NCI-H1436 (cell line): ENCODE measurements at places on chromosomes 1 and 21.

DNA sequence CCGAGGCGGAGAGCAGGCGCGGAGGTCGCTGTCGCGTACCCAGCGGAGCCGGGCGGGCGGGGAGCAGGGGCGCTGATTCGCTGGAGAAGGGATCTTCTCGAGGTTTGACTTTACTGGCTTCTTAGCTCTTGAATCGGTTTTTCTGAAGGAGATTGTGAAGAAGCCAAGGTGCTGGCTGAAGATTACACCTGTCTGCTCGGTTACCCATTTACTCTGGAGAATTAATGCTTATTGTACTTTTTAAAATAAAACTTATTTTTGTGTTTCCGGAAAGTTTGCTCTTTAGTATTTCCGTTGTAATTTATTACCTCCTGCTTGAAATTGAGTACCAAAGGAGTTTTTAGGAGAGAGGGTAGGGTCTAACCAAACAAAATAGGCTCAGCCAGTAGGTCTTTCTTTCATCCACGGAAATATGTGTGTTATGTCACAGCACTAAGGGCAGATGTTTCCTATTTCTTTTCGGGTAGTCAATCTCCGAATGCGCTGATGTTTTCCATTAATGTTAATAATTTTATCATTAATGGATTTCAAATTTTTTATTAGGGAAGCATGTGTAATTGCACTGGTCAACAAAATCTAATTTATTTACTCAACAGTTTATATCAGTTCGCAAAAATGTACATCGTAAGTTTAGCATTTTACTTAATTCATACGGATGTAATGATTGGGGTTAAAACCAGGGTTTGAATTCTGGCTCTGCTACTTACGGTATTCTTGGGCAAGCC lies 510 bp upstream of the GNG5 start:
- no peak for DNase-seq

DNA sequence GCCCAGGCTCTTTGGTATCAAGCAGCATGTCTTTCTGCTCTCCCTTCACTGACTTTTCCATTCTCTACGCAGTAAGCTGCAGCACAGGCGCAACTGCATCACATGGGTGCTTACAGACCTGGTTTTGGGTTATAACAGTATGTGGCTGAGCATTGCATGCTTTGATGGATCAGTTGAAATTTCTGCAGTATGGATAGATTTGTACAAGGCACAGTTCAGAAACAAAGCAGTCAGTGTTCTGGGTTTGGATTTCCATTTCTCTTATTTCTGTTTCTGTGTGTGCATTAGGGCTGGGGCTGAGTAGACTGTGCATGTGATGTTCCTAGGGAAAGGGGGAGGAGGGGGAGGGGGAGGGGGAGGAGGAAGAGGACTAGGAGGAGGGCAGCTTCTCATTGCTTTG lies 4.5 kb downstream of the FAM163A start:
- no peak for DNase-seq

- no peak for DNase-seq
Observed at GRCh38 chr1:10325521-10325920, 73.3 kb upstream of the PGD start.

GRCh38 chr1:119859647-119860046 lies 36.7 kb downstream of the ADAM30 start:
- DNase-seq, result no peak

GRCh38 chr1:155909894-155910293 lies 1.3 kb downstream of the RIT1 start:
- DNase-seq, result no peak

- peak; percentile 47 for DNase-seq
Observed at GRCh38 chr1:180415985-180416633, 86.3 kb downstream of the ACBD6 start.

GRCh38 chr1:4166713-4167112 lies 266.6 kb upstream of the C1orf174 start:
- DNase-seq, result no peak

GRCh38 chr1:163399976-163400601 lies 78.3 kb downstream of the NUF2 start:
- no peak for DNase-seq

- peak; percentile 95 for DNase-seq
Observed at GRCh38 chr1:203267347-203267846, 37.9 kb upstream of the BTG2 start.

DNA sequence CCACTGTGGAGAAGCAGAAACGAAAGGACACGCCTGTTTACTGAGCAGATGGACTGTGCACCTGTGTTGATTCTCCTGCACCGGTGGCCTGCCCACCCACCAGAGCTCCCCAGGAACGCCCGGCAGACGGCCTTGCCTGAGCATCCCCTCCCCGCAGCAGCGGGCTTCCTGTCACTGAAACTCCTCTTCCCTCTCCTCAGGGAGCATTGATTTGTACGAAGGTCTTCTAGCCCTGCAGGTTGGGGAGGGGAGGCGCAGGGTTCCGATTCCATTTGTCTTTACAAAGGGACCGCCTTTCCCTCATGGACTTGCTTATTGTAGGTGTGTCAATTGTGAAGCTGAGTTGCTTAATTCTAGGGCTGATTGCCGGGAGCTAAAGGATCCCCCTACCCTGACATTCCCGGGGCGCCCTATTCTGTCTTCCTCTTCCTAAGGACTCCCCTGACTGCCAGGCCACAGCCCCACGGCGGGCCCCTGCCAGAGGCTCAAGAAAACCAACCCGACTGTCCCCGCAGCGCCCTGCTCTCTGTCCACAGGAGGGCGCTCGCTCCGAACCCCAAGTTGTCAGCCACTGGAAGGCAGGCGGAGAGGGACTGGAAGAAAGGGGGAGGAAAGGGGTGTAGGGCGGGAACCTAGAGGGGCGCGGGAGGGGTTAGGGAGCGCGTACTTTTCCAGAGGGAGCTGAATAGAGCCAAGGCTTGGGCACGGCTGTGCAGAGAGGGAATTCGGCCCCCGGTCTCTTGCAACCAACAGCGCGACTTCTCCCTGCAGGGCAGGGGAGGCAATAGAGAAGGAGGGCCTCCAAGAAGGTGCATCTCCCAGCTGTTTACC lies 2.8 kb downstream of the S100A6 start:
- DNase-seq, result peak; percentile 85

DNA sequence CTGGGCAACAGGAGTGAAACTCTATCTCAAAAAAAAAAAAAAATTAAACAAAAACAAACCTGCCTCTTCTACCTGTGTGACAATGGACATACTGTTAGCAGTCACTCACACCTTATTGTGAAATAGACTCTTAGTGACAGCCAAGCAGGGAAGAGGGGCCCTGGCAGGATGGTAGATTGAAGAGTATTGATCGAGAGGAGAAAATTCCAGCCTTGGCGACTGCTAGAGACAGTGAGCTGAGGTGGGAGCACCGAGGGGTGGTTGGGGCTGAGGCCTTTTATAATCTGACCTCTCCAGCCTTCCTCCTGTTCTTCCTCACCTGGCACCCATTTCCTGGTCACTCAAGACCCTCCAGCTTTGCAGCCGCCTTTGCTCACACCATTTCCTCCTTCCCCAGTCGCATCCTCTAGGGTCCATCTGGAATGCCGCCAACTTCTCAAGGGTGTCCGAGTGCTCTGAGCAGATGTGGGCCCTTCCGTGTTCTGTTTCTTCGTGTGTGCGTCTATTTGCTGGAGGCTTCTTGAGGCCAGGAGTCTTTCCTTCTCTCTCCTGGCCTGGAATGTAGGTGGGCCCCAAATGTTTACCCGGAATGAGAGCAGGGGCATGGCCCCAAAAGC lies 196.9 kb upstream of the TMEM51 start:
- no peak for DNase-seq

DNA sequence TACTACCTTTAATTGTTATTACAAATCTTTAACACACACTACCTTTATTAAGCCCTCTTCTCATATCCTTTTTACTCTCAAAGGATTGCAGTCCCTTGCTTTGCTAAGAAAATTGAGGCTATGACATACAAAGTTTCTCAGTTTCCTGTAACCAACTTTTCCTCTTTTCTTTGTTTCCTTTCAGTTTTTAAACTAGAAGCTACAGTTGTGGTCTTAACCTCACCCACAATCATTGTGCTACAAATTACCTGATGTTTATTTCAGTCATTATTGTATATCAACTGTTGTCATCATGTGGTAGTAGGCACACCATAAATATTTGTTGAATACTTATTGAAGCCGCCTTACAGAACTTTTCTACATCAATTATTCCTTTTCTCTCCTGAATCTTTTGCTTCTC lies 51.8 kb downstream of the SLAMF6 start:
- DNase-seq, result no peak

GRCh38 chr1:41670217-41670957 lies 185.9 kb upstream of the EDN2 start:
- no peak for DNase-seq

DNA sequence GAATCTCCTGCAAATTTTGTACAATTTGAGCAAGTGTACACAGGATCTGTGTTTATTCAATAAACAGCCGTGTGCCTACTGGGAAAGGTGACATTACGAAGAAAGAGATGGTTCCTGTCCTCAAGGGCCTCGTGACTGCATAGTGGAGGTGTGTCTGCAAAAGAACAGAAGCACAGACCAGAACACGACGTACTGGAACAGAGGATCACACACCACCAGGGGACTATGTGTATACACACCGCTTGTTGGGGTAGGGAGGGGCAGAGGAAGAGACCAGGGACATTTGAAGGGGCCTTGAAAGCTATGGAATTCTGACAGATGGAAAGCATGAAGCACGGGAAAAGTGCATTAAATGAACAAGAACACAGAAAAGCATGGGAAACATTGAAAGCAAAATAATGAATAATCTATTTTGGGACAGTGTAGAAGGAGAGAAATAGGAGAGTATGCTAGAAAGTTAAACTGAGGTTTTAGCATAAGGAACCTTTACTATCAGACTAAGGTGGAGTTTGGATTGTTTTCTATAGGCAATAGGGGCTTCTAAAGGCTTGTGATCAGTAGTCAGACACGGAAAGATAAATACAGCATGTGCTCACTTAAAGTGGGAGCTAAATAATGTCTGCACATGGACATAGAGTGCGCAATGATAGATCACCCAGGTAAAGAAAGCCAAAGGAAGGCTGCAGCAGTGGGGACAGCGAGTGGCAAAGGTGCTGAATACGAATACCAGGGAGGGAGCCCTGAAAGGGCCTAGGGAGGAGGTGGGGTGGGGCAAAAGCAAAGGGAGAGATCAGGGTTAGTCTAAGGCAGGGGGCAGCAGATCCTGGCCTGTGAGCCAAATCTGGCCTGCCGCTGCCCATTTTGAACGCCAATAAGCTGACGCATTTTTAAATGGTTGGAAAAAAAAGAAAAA lies 11.0 kb downstream of the JAK1 start:
- DNase-seq, result no peak

GRCh38 chr1:212518188-212519054 lies 85.7 kb downstream of the NENF start:
- DNase-seq, result no peak

- DNase-seq, result no peak
Observed at GRCh38 chr1:233639611-233640010, 25.7 kb downstream of the KCNK1 start.

GRCh38 chr1:188218289-188218688 lies 1389.5 kb downstream of the PLA2G4A start:
- DNase-seq, result no peak

GRCh38 chr1:38267037-38268036 lies 220.7 kb upstream of the POU3F1 start:
- no peak for DNase-seq

- DNase-seq, result no peak
Observed at GRCh38 chr1:103084181-103084580, 24.1 kb downstream of the COL11A1 start.

GRCh38 chr1:86296305-86297205 lies 99.6 kb downstream of the ODF2L start:
- no peak for DNase-seq

GRCh38 chr1:51238034-51238403 lies 1.9 kb downstream of the RNF11 start:
- DNase-seq, result no peak

DNA sequence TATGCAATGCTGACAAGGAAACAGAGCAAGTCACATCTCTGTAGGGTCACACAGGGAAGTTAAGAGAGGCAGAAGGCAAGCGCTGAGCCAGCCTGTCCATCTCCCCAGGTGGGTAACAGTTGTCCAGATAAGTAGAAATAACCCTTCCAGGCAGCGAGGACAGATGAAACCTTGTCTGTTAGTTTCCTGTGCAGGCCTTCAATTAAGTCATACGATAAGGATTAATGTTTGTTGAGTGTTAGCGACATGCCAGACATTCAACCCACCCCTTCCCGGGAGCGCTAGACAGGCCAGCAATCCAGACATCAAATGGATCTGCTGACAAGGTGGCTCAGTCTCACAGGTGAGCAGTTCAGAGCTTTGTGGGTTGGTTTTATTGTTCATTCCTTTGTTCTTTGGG lies 221.5 kb upstream of the FMN2 start:
- DNase-seq, result no peak

DNA sequence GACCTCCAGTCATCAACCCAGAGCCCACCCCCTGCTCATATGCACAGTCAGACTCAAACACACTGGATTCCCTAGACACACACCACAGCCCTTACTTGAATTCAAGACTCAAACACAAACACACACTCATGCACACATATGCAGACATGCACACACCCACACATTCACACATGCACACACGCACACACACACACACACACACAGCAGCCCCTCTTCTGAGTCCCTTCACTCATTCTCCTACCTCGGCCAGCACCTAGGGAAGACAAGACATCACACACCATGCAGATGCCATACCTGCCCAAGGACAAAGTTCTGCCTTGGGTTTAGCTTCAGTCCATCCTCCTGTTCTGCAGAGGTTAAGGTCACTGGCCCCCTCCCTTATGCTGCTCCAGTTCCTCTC lies 1.6 kb upstream of the HCRTR1 start:
- no peak for DNase-seq

GRCh38 chr1:98480271-98480670 lies 181.2 kb upstream of the SNX7 start:
- no peak for DNase-seq

- no peak for DNase-seq
Observed at GRCh38 chr1:243246916-243247315, 8.2 kb downstream of the CEP170 start.

- DNase-seq, result no peak
Observed at GRCh38 chr1:119680723-119681122, 31.0 kb upstream of the PHGDH start.

- DNase-seq, result no peak
Observed at GRCh38 chr1:229841230-229841629, 215.2 kb downstream of the URB2 start.

GRCh38 chr21:38448671-38449385 lies 49.4 kb downstream of the ERG start:
- DNase-seq, result no peak

DNA sequence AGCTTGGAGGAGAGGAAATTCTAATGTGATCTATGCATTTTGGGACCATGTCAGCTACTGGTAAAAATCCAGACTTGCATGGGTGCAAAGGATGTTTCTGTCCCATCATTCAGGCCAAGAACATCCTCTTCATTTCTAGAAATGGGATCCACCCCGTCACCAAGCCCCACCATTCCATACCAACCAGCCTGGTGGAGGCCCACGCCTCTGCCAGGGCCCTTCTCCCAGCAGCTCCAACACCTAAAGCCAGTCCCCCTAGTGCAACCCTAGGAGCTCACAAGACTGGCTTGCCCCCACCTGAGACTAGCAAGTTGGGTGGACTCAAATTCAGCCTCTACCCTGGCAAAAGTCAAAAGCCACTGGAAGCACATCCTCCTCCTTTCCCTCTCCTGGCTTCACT lies 1.9 kb downstream of the ARHGEF11 start:
- no peak for DNase-seq
